Left renal cortex interstitium (tissue), 4 donors: ENCODE measurements at places on chromosomes 5 and 9. TPM values are rescaled to one million over a fixed set of nuclear protein-coding genes. Genes with fewer than 3 reads are reported as not detected.
A peak's percentile ranks its signal among the peaks of the same experiment; 100 is the strongest.

DNA sequence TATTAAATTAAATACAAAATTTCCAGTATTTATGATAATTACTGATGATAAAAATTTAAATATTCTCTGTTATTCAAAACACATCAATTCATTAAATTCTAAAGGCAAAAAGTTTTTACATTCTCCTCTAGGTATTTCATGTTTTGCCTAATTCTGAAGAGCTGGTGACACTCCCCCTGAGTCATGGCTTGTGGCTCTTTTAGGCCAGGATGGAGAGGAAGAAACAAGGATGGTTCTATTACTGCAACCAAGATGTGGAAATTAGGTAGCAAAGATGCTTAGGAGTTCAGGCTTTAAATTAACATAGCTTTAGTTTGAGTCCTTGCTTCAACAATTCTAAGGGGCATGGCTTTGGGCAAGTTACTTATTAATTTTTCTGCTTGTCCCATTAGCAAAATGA, 1295.8 kb downstream of the EFNA5 start:
- DNase-seq: no peak

DNA sequence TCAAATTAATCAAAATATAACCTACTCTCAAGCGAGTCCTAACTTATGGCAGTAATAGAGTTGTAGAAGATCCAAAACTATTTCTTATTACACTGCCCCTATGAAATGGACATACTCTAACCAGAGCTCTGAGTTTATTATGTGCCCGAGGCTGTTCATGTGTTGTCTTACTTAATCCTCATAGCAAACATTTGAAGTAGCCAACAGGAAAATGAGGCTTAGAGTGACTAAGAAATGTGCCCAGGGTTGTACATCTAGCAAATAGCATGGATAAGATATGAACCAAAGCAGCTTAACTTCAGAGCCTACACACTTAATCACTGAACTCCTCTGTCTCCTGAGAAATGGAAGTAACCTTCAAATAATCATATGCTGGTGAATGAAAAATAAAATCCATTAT, 1551.7 kb downstream of the MAT2B start:
- no peak for DNase-seq

DNA sequence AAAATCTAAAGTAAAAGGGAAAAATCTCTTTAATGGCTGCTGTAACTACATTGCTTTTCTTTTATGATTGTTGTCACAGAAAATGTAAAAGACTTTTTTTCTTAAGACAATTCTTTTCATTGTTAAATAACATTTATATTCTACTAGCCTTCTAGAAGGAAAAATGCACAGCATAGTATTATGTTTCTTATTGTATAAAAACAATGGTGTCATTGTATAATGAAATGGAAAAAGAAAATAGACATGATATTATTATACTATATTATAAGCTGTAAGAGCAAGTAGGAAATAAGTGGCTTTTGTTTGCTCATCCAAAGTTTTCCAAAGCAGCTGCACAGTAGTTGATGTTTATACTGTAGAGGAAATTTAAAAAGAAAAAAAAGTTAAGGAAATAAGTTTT, 1021.7 kb downstream of the EFNA5 start:
- DNase-seq: no peak

DNA sequence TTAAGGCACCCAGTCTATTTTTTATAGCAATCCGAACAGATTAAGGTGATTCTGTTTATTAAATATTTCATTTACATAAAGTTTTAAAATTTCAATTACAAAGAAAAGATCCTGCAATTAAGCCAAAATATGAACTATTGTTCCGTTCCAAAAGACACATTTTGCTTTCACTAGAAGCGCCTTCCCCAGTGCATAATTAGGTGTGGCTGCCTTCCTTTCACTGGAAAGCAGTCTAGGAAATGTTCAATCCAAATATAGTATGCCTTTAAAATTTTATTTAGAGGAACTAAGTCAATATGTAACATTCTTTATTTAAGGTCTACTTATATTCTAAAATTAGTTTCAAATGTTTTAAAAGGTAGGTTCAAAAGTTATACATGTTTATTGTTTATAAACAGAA, 7.6 kb downstream of the CTNNAL1 start:
- DNase-seq: no peak

DNA sequence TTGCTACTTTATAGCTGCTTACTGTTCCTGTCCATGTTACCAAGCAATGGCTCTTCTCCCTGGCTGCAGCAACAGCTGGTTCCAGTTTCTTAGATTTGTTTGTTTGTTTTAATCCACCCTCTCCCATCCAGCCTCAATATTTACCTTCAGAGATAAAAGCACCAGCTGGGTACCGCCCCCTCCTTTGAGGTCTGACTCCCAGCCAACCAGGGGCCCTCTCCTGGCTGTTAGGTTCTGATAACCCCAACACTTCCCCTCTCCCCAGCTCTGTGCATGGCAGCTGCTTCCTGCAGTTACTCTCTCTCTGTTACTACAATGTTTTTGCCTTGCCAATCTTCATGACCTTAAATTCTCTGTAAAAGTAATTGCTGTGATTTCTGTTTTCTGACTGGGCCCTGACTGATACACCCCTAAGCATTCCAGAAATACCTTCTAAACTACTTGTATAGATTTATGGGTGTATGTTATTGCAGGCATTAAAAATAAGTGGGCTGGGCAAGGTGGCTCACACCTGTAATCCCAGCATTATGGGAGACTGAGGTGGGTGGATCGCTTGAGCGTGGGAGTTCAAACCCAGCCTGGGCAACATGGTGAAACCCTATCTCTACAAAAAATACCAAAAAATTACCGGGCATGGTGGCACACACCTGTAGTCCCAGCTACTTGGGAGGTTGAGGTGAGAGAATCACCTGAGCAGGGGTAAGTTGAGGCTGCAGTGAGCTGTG, 2.6 kb upstream of the GCNT1 start:
- DNase-seq: peak; percentile 49

GRCh38 chr5:160657622-160658458, 194.2 kb downstream of the ATP10B start:
- no peak for DNase-seq

GRCh38 chr9:112863746-112864145, 26.9 kb downstream of the SLC46A2 start:
- DNase-seq: no peak

DNA sequence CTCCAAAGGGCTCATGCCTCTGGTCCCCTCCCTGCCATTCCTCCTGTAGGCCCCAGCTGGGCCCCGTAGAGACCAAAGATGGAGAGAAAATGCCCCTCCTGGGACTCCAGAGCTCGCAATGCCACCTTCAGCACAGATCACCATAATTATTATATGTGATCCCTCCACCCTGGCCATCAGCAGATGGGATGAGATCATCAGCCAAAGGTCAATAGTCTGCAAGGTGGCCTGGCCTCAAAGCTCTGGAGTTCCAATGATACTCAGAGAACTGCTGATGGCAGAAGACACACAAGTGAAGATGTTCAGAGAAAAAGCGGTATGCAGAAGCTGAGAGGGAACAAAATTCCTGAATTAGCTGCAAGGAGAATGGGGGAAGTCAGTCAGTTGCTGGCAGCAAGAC, 5.0 kb downstream of the RPP25L start:
- no peak for DNase-seq

- DNase-seq: no peak
Observed at GRCh38 chr5:170471551-170472178, 32.2 kb upstream of the KCNIP1 start.

- no peak for DNase-seq
Observed at GRCh38 chr9:33850677-33851076, 33.7 kb downstream of the UBE2R2 start.

- no peak for DNase-seq
Observed at GRCh38 chr5:171107669-171108068, 201.4 kb upstream of the TLX3 start.

DNA sequence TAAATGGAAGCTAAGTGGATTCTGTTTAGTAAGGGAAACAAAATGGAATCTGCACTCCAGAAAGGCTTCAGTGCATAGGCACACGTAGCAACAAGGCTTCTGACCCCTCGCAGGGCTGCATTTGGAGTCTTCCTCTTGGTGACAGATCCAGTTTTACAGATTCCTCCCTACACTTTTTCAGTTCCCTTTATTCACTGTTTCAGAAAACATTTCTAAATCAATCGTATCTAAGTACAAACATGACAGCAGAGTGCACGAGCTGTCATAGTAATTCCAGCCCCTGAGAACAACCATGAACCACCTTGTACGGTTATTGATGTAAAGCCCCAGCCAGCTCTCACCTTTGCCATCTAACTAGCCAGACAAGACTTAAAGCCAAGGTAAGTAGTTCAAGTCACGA, 491.6 kb downstream of the SEMA5A start:
- DNase-seq: no peak

Gene PCDHB4
- polyA plus RNA-seq: 2.0 TPM

Gene HMGCS1
- 141 TPM for polyA plus RNA-seq

Gene EGFLAM
- polyA plus RNA-seq: 11.3 TPM

Gene EDIL3
- polyA plus RNA-seq: 61.7 TPM

Gene FOXD4L4
- polyA plus RNA-seq: not detected
